ENCODE measurements at places on chromosomes 12 and 14. TPM values are rescaled to one million over a fixed set of nuclear protein-coding genes. Genes with fewer than 3 reads are reported as not detected.

GRCh38 chr12:68199127-68199526, 26.5 kb downstream of the IL26 start:
- peaks cover 22% of the 10 kb centered on the region for H3K4me1 ChIP-seq
- no peak for DNase-seq
- no peaks in the 10 kb centered on the region for H3K36me3 ChIP-seq

DNA sequence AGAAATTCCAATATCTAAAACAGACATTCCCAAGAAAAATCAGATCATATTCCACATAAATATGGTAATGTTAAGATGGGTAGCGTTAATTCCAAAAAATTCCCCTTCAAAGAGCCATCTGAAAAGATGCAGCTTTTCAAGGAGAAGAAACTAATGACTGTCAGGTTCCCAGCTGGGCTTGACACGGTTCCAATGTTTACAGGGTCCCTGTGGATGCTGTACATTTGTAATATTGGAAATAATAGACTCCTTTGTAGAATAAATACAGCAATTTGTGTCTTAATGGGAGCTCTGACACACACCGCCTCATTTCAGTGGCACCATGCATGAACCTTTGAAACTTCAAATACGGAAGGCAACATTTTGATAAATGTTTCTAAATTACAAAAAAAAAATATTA, 140.6 kb downstream of the ITPR2 start:
- H3K4me3 ChIP-seq, result no peak overlapping the region
- no peaks in the 10 kb centered on the region for H3K36me3 ChIP-seq
- H3K27me3 ChIP-seq, result no peaks in the 10 kb centered on the region
- H3K4me1 ChIP-seq, result no peaks in the 10 kb centered on the region
- no peak overlapping the region for H3K27ac ChIP-seq
- DNase-seq, result no peak

GRCh38 chr14:66477567-66477966, 8.6 kb upstream of the CCDC196 start:
- no peak overlapping the region for H3K4me3 ChIP-seq
- H3K4me1 ChIP-seq, result no peaks in the 10 kb centered on the region
- H3K36me3 ChIP-seq, result no peaks in the 10 kb centered on the region
- DNase-seq, result no peak
- H3K27ac ChIP-seq, result no peak overlapping the region
- no peaks in the 10 kb centered on the region for H3K27me3 ChIP-seq

GRCh38 chr12:20199780-20200179, 168.6 kb upstream of the PDE3A start:
- H3K27ac ChIP-seq, result no peak overlapping the region
- no peak overlapping the region for H3K4me3 ChIP-seq
- DNase-seq, result no peak
- H3K36me3 ChIP-seq, result no peaks in the 10 kb centered on the region
- H3K27me3 ChIP-seq, result no peaks in the 10 kb centered on the region

DNA sequence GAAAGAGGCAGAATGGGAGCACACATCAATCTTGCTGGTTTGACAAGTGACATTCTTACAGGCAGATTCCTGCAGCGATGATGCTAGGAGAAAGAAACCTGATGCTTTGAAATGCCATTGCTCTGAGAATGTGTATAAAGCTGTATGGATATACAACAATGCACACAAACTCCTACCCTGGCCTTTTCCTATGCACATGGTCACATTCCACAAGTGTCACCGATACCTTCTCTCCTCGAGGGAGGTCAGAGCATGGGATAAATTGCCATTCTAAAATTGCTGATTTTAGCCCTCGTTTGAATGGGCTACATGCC, 11.9 kb downstream of the FGF6 start:
- no peaks in the 10 kb centered on the region for H3K36me3 ChIP-seq
- H3K27ac ChIP-seq, result no peak overlapping the region
- no peaks in the 10 kb centered on the region for H3K4me1 ChIP-seq
- no peak overlapping the region for H3K4me3 ChIP-seq

GRCh38 chr14:103904493-103905107, 23.7 kb upstream of the TDRD9 start:
- DNase-seq, result no peak
- H3K36me3 ChIP-seq, result no peaks in the 10 kb centered on the region
- no peak overlapping the region for H3K4me3 ChIP-seq
- no peaks in the 10 kb centered on the region for H3K27me3 ChIP-seq
- peaks cover 11% of the 10 kb centered on the region for H3K4me1 ChIP-seq

DNA sequence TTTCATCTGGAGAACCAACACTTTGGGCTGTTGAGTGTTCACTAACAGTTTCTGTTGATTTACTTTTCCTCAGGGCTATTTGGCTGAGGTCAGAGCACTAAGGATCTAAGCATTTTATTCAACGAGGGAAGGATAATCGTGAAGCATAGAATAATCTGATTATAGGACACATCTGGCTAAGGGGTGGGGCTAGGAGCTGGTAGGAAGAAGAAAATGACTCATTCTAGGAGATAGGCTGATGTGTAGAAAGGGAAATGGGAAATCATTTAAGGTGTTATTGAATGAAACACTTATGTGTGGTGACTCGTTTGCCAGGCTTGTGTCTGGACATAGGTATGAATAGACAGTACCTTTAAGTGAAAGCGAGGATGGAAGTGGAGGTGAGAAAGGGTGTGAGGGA, 167.2 kb downstream of the ETNK1 start:
- no peak for DNase-seq
- no peak overlapping the region for H3K27ac ChIP-seq
- no peaks in the 10 kb centered on the region for H3K27me3 ChIP-seq
- H3K36me3 ChIP-seq, result no peaks in the 10 kb centered on the region

GRCh38 chr12:91180582-91181395, 1.8 kb downstream of the DCN start:
- no peaks in the 10 kb centered on the region for H3K27me3 ChIP-seq
- no peak overlapping the region for H3K4me3 ChIP-seq
- DNase-seq, result no peak
- H3K36me3 ChIP-seq, result no peaks in the 10 kb centered on the region
- no peak overlapping the region for H3K27ac ChIP-seq

DNA sequence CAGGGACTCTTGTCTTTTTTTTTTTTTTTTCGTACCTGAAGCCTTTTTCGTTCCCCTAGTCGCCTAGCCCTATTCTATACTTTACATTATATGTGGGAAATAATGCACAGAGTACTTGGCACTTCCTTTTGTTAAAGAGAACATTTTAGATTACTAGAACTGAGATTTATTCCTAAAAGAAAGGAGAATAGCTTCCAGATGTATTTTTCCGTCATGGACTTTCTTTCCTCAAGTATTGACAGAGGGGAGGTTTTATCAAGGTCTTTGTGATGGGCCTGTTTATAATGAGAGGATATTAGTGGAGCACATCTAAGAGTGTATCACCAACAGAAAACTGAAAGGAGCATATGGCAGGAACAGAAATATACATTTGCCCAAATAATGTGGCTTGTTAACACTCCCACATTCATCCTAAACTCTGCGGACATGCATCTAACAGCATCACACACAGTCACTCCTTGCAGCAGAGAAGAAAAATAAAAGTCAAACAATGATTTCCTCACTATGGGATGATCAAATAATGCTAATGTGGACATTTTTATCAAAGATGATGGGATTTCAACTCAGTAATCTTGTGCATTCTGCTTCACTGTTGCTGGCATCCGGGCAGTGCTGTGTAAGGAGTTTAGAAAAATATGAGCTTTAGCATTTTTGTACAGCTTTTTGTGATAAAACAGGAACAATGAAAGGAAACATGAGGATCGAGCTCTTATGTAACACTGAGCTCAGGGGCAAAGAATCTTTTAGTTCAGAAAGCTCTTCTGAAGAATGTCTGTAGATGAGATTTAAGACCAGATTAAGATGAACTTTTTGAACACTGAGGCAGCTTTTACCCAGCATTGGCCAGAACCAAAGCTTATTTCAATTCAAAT, 183.1 kb downstream of the EGLN3 start:
- no peak overlapping the region for H3K4me3 ChIP-seq
- no peak for DNase-seq
- H3K4me1 ChIP-seq, result no peaks in the 10 kb centered on the region
- no peaks in the 10 kb centered on the region for H3K36me3 ChIP-seq

DNA sequence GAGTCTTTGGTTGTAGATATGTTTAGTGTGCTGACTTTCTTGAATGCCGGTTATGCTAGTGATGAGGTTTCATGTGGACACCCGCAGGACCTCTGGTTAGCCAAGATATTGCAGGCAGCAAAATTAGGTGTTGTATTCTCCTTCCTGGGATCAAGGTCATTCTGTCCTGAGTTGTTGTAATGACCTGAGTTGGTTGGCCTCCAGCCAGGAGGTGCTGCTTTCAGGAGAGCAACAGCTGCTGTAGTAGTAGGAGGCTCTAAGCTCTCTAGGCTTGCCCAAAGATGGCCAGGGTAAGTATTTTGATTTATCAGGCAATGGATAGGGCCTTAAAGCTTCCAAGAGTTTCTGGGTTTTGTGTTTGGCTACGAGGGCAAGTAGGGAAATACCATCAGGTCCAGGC, 56.0 kb upstream of the BDKRB2 start:
- H3K4me3 ChIP-seq, result no peak overlapping the region
- H3K4me1 ChIP-seq, result no peaks in the 10 kb centered on the region
- no peaks in the 10 kb centered on the region for H3K27me3 ChIP-seq
- DNase-seq, result no peak
- no peak overlapping the region for H3K27ac ChIP-seq

The GDF3 gene
- not detected for total RNA-seq

The TAMALIN gene
- 7.3 TPM for total RNA-seq

The XRCC3 gene
- 54.4 TPM for total RNA-seq
